ENCODE measurements at places on chromosomes 12 and 14.
A peak's percentile ranks its signal among the peaks of the same experiment; 100 is the strongest.

GRCh38 chr14:23302290-23303225, at the start of gene PPP1R3E:
Gene PPP1R3E, minus strand, starts transcription at chr14:23302859. Its CDS starts 283 bp downstream, at chr14:23302576.
- DNase-seq, result peak; percentile 79

DNA sequence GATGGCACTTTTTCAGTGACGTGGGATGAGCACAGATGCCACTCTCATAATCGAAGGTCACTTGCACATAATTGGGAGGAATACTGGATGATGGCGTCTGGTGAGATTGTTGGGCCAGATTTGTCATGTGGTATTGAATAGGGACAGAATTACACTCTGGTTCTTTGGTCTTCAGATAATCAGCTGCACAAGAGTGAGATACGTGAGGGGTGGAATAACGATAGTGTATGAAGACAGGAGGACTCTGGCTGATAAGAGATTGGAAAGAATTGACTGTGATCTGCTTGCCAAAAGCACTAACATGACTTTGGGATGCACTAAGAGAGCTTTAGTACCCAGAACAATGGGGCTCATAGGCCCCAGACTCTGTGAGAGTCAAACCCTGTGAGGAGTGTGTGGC, 7.0 kb upstream of the RABGGTA start:
- no peak for DNase-seq

GRCh38 chr14:67491285-67491684, 2.8 kb upstream of the TMEM229B start:
- DNase-seq, result no peak

DNA sequence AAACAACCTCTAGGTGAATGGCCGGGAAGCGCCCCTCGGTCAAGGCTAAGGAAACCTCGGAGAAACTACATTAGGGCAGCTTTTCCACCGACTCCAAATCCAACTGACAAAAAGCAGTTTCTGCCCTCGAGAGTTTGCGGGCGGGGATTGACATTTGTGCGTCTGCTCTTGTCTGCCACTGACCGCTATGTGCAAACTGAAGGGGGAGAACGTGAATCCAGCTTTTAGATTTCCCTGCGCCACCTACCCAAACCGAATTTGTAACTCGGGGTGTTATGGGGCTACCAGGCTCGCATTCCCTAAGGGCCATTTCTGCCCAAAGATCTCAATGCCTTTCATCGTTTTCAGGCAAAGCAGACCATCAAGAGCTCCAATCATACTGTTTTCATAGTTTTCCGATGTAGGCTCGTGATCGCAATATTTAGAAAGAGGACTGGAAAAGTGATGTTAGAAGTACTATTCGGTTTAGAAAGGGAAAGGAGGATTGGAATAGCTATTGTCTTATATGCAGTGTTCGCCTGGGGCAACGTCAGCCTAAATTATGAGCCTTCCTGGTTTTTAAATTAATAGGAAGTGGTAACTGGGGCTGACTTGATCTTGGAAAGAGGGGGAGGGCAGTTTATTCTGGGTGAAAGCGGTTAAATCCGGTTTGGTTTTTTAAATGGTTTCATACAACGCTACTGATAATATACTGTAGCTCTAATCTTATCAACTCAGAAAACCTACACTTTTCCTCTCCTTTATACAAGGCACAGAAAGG, 45.4 kb downstream of the BCAT1 start:
- DNase-seq, result no peak

- DNase-seq, result no peak
Observed at GRCh38 chr14:102889615-102890014, 32.8 kb upstream of the AMN start.

- DNase-seq, result no peak
Observed at GRCh38 chr12:65311260-65311659, 32.8 kb downstream of the MSRB3 start.

DNA sequence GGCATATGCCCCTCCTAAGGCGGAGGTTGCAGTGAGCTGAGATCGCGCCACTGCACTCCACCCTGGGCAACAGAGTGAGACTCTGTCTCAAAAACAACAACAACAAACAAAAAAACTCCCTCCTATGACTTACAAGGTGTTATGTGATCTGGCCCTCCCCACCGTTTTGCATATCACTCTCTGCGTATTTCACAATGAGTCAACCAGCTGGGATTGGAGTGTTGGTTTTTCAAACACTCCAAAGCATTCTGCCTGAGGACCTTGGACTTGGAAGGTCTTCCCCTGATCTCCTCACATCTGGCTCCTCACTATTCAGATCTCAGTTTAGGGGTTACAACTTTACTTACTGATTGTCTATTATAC, 14.0 kb downstream of the MANSC1 start:
- DNase-seq, result peak; percentile 49

DNA sequence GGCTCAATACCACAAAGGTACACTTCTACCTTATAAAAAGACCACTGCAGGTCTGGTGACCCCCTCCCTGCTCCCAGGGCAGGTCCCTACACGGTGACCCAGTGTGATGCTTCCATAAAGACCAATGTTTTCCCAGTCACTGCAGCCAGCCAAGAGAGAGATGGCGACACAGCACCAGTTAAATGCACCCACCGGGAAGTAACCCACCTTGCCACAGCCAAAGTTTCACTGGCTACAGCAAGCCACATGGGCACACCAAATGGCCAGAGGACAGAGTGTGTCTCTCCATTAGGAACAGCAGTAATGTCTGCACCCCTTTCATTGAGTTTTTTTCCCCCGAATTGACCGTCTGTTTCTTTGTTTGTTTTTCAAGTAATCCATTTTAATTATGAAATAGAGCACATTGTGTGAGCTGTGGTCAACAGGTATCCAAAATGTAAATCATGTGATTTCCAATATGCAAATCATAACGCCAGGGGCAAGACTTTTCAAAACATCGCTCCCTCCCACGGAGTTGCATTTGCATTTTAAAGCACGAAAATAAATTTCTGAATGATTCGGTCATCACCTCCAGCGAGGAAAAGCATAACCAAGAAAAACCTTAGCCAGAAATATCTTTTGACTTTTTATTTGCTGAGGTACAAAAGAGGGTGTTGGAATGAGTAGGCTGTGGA, 48.9 kb upstream of the EML1 start:
- no peak for DNase-seq

GRCh38 chr12:15796493-15797141, 7.4 kb upstream of the EPS8 start:
- DNase-seq, result no peak

GRCh38 chr12:11765817-11766794, 116.6 kb downstream of the ETV6 start:
- no peak for DNase-seq

DNA sequence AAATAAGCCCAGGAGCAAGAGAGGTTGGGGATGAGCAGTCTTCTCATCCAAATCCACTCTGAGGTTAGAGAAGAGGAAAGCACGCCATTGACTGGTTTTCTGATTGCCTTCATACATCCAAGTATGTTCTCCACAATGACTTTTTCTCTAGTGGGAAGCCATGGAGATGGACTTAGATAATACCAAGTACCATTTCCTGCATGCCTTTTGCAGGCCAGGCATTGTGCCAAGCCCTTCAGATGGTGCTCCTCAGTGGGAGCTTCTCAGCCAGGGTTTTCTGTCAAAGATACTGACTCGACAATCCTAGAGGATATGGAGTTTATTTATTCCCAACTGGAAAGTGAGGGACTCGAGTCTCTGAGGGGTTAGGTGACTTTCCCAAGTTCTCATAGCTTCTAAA, 218.0 kb downstream of the ZFP36L1 start:
- DNase-seq, result no peak

DNA sequence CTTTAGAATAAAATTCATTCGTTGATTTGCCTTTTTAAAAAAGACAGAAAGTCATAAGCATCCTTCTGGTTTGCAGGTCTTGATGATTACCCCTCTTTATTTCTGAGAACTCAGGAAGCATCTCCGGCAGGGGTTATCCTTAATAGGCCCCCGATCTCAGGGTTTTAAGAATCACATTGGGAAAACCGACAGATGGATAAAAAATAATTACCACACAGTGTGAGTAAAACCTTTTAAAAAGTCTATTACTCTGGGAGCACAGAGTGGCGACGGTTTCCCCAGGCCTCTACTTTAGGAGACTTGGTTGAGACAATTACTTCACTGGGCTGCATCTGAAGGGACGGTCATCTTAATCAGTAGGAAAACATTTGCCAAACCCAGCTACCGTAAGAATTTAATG, 56.5 kb downstream of the KCNMB4 start:
- no peak for DNase-seq

DNA sequence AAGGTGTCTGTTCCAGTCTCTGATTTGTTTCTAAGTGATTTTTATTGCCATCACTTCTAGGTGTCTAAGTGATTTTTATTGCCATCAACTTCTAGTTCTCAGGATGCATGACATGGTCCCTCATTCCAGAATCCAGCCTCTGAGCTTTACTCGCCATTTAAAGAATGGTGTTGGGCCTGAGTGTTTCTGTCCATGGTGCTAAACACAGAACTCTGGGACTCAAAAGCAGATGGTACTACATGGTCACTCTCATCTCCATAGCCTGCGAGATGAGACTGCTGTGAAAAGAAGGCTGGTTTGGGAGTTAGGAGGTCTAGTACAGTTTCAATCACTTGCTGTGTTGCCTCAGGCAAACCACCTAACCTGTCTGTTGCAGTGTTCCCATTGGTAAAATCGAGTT, 276.6 kb downstream of the NRXN3 start:
- no peak for DNase-seq

DNA sequence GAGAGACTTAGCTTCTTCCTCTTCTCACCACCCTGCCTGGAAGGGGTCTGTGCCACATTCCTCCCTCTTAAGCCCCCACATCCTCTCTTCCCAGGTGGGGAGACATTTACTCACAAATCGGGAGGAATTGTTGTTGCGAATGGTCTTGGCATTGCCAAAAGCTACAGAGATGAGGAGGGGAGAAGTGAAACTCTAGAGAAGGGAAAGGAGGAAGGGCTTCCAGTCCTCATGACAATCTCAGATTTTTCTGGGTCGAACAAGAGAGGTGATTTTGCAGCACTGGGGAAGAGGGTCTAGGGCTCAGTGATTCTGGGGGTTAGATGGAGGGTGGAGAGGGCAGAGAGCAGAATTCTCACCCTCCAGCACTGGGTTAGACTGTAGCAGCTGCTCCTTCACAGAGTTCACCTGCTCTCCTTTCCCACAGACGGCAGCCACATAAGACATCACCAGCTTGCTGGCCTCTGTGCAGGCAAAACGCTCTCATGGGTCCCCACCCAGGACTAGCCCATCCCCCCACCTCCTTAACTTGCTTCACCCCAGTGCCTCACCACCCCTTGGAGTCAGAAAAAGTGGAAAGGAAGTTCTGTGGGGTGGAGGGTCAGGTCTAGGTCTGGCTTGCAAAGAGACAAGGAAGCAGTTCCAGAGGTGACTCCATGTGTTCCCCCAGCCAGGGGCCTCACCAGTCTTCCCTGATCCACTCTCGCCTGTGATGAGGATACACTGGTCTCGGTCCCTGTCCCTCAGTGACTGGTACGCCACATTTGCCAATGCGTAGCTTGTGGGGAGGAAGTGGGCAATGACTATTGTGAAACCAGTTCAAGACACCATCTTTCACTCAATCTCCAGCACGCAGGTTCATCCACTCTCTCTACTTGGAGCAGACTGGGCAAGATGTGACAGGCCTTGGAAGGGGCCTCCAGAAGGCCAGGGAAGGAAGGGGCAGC, 2.7 kb downstream of the MYO1A start:
- no peak for DNase-seq

DNA sequence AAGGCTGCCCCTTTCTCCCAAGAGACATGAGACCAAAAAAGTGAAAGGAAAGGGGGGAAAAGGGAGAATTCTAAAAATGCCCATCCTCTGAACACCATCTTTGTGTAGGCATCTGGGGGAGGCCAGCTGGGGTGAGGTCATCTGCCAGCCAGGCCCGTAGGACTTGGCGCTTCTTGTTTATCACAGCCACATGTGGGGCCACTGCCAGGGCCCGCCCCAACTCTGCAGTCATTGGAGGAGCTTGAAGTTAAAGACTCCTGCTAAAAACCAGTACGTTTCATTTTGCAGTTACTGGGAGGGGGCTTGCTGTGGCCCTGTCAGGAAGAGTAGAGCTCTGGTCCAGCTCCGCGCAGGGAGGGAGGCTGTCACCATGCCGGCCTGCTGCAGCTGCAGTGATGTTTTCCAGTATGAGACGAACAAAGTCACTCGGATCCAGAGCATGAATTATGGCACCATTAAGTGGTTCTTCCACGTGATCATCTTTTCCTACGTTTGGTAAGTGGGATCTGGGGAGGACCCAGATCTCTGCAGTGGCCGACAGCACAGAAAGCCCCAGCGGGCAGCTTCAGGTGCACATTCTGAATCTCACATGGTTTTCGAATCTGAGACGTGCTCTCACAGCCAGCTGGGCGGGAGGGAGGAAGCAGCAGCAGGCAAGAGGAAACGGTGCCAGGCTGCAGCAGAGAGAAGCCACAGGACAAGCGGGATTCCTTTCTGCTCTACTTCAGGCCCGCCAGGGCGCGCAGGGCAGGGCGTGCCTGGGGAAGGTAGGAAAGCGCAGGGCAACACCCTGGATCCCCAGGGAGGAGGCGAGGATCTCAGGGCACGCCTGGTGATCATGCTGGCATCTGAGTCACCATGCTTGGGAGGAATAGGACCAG, at the start of gene P2RX7:
Gene P2RX7 (plus strand): TSS at position 276 of the 881 bp plus-strand sequence. CDS start 95 bp downstream, at position 371.
- peak; percentile 87 for DNase-seq

DNA sequence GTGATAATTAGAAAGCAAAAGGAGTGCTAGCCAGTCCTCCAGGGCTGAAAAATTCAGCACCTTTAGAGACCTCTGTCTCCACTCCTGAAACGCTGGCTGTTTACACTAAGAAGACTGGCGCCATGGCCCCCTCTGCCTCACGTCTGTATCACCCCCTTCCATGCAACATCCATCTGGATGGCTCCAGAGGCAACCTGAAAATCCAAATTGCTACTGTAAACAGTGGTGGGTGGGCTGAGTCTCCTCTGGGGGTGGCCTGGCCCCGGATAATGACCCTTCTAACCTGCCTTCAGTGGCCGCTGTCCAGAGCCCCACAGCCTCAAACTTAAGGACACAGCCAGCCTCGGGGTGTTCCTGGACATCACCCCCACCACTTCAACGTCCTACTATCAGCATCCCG, 1.4 kb downstream of the PRKD1 start:
- DNase-seq, result no peak

DNA sequence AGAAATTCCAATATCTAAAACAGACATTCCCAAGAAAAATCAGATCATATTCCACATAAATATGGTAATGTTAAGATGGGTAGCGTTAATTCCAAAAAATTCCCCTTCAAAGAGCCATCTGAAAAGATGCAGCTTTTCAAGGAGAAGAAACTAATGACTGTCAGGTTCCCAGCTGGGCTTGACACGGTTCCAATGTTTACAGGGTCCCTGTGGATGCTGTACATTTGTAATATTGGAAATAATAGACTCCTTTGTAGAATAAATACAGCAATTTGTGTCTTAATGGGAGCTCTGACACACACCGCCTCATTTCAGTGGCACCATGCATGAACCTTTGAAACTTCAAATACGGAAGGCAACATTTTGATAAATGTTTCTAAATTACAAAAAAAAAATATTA, 140.6 kb downstream of the ITPR2 start:
- no peak for DNase-seq

DNA sequence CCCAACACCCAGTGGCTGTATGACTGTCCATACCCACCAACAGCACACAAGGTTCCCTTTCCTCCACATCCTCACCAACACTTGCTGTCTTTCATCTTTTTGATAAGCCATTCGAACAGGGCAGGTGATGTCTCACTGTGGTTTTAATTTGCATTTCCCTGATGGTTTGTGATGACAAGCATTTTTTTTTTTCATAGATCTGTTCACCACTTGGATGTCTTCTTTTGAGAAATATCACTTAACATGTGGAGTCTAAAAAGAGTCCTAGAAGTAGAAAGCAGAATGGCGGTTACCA, 198.1 kb upstream of the DIO3 start:
- no peak for DNase-seq

All from left lobe of liver (tissue), 2 donors.